Fibroblast of mammary gland (primary cell): ENCODE measurements at places on chromosomes 16 and 17.
A peak's percentile ranks its signal among the peaks of the same experiment; 100 is the strongest.

GRCh38 chr17:31580706-31581490 lies 189.4 kb downstream of the RAB11FIP4 start:
- DNase-seq = peak; percentile 89

- peak; percentile 100 for DNase-seq
Observed at GRCh38 chr16:86664522-86665318, 86.4 kb downstream of the FOXL1 start.

- DNase-seq = peak; percentile 21
Observed at GRCh38 chr16:85865-86264, 7.8 kb downstream of the MPG start.

- no peak for DNase-seq
Observed at GRCh38 chr17:57086069-57086930, 1.3 kb downstream of the AKAP1 start.

- no peak for DNase-seq
Observed at GRCh38 chr17:35428229-35428628, 4.1 kb downstream of the SLFN12 start.

GRCh38 chr16:14307059-14307526 lies 236.0 kb downstream of the MRTFB start:
- DNase-seq = no peak

DNA sequence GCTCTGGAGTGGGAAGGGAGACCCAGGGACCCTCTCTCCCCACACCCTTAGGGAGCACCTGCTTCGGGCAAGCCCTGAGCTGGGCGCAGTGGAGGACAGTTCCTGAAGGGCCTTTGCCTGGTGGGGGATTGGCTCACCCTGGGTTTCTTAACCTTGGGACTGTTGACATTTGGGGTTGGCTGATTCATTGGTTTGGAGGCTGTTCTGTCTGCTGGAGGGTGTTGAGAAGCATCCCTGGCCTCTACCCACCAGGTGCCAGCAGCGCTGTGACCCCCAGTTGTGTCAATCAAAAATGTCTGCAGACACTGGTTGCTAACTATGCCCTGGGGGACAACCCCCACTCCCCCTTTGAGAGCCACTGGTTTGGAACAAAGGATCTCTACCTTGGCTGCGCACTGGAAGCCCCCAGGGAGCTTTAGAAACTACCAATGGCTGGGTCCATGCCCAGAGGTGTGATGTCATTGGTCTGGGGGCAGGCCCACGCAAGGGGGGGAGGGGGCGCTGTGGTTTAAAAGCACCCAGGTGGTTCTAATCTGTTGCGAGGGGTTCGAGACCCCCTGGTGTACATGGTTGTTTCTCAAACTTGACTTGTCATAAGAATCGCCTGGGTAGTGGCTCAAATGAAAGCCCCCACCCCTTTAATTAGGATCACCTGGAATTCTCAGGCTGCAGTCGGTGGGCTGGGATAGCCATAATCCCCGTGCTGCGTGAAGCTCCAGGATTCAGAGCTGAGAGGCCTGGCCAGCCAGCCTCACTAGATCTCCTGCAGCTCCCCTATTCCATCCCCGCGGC lies 151.9 kb upstream of the GSE1 start:
- peak; percentile 76 for DNase-seq

DNA sequence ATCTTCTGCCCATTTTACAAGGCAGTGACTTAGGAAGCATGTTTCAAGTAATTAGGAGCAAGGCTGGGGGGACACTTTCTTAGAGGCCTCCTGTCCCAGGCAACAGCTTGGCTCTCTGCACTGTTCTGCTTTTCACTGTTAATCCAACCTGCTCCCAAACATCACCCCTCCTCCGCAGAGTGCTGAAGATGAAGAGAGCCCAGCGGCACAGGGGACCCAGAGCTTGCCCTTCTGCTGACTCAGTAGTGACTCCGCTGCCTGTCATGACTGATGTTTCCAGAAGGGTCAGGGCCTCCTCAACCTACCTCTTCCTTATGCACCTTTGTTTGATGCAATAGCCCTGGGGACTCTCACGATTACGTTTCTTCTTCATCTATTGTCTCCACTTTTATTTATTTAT lies 38.9 kb upstream of the NDRG4 start:
- DNase-seq = no peak

GRCh38 chr17:82180776-82181528 lies 31.7 kb downstream of the CCDC57 start:
- DNase-seq = no peak

DNA sequence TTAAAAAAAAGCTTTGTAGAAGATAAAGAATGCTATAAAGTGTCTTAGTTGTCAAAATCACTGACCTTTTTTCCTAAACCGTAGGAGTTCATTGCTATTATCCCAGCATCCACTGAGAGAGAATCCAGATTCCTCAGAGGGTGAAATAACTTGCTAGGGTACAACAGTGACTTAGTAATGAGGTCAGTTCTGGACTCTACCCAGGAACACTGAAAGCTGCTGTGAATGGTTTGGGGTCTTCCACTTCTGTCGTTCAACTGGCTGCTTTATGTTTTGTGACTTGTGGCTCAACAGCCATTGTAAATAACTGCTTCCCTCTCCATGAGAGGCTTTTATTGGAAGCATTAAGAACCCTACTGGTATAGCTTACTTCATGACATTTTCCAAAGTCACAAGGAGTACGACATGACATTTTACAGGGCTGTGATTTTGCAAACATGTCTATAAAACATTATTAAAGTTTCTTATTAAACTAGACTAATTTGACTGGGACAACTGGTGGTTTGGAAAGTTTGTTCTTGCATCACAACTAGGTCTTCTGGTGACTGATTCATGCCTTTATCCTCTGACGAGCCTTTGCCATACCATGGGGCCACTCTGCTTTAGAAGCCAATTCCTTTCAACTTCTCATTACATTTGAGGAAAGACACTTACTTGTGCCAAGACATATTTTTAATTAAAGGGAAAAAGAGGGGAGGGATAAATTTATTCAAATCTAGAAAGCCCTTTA lies 92.2 kb upstream of the CDH11 start:
- peak; percentile 30 for DNase-seq

DNA sequence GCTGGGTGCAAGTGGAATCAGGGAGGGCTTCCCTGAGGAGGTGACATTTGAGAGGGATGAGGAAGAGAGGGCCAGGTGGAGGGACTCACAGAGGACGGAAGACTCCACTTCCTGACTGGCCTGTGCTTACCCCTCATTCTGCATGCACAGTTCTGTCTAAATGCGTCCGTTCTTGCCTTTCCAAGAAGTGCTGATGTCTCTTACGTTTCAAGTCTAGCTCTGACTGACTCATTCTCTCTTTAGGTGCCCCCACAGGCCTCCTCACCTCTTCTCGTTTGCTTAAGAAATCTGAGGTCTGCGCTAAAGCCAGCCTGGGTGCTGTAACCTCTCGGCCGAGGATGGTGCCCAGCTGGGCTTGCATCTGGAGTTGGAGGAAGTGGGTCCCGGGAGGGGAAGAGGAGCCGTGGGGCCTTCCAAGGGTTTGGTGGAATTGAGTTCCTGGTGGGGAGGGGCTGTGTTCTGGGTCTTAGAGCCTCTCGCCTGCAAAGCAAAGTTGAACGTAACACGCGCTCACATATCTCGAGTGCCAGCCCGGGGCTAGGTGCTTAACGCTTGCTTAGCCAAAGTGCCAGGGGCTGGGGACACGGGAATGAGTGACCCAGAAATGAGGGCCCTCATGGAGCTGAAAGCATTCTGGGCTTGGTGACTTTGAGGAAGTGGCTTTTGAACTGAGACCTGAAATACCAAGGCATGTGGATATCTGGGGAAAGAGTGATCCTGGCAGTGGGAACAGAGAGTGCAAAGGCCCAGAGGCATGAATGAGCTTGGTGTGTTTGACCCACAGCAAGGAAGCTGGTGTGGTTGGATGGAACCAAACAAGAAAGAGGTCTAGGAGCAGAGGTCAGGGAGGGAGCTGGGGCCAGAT lies 4.8 kb downstream of the IL4R start:
- DNase-seq = no peak

DNA sequence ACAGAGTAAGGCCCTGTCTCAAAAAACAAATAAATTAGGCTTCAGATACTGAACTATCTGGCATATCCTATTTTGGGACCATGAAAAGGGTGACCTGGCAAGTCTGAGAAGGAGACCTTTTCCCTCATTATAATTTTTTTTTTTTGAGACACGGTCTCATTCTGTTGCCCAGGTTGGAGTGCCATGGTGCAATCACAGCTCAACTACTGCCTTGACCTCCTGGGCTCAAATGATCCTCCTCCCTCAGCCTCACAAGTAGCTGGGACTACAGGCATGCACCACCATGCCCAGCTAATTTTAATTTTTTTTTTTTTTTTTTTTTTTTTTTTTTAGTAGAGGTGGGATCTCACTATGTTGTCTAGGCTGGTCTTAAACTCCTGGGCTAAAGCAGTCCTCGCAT lies 37.3 kb downstream of the PLCG2 start:
- DNase-seq = no peak

DNA sequence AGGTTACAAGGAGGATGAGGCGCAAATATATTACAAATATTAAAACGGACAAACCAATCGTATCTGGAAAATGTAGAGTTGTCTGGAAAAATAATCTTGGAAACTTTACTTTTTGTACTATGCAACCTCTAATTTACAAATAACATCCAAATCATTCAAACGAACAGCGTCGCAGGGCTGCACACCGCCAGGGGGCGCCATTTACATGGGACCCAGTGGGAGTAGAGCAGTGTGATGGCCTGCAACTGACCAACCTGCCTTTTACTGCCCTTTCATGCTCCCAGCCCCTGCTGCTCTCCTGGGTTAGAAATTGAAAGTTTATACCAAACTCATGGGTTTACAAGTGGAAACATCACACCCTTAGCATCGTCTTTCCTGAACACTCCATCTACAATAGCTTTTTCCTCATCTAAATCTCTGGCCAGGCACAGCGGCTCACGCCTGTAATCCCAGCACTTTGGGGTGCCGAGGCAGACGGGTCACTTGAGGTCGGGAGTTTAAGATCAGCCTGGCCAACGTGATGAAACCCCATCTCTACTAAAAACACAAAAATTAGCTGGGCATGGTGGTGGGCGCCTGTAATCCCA lies 10.0 kb downstream of the PITPNC1 start:
- peak; percentile 76 for DNase-seq

DNA sequence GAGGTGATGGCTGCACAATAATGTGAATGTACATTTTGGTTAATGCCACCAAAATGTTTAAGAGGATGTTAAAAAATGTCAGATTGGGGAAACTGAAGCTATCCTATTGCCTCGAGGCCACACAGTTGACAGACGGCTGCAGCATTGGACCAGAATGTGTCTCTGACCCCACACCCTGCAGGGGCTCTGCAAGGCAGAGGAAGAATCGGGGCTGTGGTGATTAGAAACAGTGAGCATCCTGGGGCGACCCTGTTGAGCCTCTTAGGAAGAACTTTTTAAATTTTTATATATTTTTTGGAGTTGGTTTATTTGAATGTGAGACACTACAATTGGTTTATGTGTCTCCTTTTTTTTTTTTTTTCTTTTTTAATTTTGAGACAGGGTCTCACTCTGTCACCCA lies 15.0 kb upstream of the ADORA2B start:
- DNase-seq = no peak

DNA sequence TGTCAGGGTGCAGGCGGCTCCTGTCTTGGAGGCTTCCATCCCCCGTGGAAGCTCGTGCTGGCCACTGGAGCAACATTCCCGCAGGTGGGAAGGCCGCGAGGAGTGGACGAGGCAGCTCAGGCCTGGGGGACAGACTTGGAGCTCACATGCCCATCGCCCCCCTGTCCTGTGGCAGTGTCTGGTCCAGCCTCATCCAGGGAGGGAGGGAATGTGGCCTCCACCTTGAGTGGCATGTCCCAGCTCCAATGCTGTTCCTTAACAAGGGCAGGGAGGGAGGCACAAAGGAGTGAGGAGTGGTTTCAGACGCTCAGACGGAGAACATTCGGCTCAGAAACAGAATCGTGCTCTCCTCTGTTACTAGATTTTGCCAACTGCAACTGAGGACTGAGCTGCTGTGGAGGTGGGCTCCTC lies 159.4 kb upstream of the CHMP6 start:
- DNase-seq = peak; percentile 81

- DNase-seq = peak; percentile 37
Observed at GRCh38 chr16:15690296-15690695, 40.3 kb downstream of the NDE1 start.

- DNase-seq = peak; percentile 24
Observed at GRCh38 chr17:69732272-69732918, 317.9 kb downstream of the MAP2K6 start.
